ENCODE measurements at places on chromosomes 6 and 20. TPM values are rescaled to one million over a fixed set of nuclear protein-coding genes. Genes with fewer than 3 reads are reported as not detected.

Gene GDAP1L1
- 0.20 TPM for total RNA-seq

Gene TBP
- total RNA-seq: 10.2 TPM

Gene DEF6
- total RNA-seq: 10.9 TPM

Gene LINC00237
- total RNA-seq: not detected

Gene CST1
- not detected for total RNA-seq

DNA sequence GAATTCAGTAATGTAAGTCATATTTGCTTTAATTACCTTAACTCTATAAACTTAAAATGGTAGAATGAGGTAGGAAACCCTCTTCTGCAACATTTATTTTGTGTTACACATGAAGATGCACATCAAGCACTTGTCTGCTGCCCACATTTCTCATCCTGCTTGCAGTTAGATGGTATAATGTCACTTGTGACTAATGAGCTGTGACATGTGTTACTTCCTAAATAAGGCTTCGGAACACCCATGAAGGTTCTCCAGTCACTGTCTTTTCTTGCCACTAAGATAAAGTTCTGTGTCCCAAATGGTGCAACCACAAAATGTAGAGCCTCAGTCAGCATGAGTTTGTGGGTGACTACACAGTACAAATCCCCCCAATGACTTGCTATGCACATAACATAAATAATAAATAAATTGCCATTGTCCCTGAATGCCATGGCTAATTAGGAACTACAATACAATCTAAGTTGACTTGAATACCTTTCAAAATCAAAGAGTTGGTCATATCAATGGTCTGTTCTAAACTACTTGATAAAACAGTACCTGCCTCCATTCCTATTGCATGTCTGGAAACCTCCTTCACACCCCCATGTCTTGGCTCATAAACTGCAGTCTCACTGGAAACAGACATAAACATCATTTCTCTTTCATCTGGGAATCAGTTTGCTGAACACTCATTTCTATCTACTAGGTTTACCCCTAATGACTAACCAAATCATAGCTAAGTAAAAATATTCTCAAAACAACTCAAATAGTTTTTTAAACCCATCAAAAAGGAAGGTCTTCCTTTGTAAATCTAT lies 157.2 kb downstream of the PTPRK start:
- no peak for DNase-seq

DNA sequence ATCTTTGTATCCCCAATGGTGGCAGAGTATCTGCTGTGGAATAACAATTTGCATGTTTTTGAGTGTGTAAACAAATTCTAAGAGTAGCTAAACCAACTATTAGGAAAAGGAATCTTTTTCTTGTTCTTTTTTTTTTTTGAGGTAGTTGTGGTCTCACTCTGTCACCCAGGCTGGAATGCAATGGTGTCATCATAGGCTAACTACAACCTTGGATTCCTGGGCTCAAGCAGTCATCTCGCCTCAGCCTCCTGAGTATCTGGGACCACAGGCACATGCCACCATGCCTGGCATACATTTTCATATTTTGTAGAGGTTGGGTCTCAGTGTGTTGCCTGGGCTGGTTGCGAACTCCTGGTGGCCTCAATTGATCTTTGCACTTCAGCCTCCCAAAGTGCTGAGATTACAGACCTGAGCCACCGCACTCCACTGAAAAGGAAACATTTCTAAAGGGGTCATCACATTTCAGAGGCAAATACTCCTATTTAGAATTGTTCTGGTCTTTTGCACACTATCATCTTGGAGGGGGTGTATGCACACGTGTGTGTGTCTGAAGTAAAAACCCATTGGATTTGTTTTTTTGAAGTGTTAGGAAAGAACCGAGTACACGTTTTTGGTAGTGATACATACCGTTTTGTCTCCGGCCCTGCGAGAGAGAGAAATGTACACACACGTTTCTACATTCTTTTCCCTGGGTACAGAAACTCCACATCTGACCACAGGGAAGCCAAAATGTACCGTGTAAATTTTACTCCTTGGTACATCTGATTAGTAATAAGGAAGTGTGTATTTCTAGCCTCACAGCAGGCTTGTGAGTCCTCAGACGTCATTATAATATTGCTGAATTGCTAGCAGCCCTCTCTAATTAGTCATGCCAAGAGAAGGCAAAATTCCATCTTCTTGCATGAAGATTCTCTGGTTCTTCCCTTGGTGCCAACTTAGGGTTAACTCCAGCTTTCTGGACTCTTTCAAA lies 183.6 kb downstream of the JARID2 start:
- peak; percentile 43 for DNase-seq

DNA sequence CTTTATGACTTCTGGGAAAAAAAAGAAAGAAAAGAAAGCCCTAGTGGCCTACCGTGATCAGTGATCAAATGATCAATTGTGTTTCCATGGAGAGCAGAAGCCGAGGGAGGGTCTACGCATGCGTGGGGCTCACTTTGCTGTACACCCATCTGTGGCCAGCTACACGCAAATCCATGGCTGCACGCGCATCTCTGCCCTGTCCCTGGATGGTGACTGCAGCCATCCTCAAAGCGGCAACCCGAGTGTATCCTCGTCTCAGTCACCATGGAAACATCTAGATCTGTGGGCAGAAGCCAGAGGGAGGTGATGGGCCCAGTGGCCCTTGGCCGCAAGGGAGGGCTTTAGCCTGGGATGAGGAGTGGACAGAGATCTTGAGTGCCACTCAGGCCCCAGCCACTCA lies 785 bp upstream of the ULBP3 start:
- DNase-seq: no peak

DNA sequence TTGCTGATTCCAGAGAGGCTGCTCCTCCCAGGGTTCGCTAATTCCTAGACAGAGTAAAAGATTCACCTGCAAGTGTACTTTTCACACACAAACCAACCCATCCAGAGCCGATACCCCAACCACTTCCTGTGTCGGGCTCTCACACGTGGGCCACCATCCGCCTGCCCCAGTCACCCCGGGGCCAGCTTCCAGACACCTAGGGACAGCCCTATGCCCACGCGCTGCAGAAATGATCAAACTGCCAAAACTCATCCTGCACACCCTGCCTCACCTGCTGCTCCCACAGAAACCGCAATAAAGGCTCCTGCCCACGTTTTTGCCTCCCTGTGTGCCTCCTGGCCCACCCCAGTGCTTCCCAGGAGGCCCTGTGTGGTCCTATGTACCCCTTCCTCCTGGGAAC lies 59.5 kb downstream of the PSMG4 start:
- DNase-seq: no peak

DNA sequence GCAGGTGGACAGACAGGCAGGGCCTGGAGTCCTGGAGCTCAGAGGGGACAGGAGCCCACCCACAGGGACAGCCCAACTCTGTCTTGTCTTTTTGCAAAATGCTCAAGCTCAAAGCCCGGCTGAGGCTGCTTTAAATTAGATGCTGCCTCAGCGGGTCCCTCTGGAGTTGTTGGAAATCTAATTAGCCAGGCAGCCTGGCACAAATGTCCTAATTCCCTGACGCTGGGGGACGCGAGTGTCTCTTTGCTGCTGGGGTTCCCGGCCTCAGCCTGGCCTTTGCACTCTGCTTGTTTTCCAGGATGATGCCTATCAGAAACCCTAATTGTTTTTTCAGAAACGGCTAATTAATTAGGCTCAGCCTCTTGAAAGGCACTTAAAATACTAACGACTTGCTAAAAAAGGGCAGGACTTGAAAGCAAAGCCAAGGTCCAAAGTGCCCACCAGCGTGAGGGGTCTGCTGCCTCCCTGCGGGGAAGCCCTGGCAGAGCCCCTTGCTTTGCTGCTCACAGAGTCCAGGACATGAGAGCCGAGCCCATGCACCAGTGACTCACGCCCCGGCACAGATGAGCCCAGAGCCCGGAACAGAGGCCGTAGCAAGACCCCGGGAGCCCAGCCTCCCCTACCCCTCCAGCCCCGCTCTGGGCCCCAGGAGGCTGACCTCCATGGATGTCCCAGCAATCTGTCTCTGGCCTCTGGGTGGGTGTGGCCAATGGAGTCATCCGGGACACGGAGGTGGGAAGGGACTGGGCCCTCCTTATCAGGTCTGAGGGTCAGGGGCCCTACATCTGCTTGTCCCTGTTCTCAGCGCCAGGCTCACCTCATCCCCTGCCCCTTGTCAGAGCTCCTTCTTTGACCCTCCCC lies 46.0 kb upstream of the BHLHE23 start:
- DNase-seq: no peak

- no peak for DNase-seq
Observed at GRCh38 chr6:148069256-148069655, 273.4 kb upstream of the SASH1 start.

DNA sequence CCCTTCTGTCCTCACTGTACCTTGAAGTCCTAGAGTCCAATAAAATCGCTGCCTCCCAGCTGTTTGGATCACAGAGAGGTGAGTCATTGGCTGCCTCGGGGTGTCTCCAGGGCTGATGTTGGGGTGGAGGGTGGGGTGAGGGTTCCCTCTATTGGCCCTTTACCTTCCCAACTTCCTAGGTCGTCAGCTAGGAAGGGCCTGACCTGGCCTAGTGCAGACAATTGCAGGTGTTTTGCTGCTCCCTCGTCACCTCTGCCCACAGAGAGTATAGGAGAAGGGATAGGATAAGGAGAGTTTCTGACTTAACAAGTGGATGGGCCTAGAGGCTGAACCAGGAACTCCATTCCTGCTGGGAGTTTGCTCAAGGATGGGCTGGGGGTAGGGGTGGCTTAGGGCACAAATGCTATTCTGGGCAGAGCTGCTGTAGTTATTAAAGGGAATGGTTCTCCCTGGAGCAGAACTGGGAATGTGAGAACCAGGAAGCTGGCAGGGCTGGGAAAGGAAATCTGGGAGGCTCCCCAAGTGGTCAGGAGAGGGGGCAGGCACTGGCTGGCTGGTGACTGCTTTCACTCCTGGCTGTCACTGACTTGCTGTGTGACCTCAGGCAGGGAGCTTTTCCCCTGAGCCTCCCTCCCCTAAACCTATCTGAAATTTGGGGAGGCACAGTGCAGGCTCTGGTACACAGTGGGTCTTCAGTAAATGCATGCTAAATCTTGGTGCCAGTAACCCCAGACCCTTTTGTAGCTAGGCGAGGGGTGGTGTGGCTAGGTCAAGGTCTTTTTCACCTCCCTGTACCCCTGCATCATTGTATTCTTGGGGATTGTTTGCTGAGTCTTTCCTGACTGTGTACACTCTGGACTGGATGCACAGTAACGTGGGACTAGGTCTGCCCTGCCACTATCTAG lies 1.5 kb downstream of the TP53INP2 start:
- no peak for DNase-seq

- DNase-seq: no peak
Observed at GRCh38 chr20:24971376-24972101, 21.0 kb downstream of the APMAP start.

GRCh38 chr6:106087548-106088325 lies 1.6 kb downstream of the PRDM1 start:
- no peak for DNase-seq

GRCh38 chr6:113140721-113141120 lies 716.4 kb upstream of the MARCKS start:
- DNase-seq: no peak

DNA sequence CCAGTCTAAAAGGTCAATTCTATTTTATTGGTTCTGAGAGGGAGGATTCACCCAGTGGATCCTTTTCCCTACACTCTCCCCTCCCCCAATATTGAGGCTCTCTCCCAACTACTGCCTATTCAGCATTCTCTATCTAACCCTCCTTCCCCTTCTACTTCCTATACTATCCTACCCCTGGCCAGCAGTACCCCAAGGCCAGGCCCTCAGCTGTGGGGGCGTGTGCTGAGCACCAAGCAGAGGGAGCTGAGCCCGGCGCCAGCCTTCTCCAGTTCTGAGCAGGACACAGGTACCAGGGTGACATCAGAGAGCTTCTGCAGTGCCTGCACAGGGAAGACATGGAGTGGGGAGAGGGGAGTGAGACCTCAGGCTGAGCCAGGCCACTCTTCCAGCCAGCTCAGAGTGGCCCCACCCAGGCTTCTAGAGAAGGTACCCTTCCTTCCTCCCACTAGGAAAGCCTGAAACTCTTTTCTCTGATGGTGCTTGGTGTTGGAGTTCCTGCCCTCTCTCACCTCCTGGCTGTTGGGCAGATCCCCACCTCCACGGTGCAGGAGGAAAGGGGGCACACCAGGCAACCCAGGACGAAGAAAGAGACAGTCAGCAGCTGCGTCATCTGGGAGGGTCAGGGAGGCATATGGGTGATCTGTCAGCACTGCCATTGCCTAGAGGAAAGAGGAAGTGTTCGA lies 1.9 kb downstream of the DDAH2 start:
- no peak for DNase-seq

GRCh38 chr6:88813045-88813444 lies 150.4 kb downstream of the RNGTT start:
- no peak for DNase-seq

DNA sequence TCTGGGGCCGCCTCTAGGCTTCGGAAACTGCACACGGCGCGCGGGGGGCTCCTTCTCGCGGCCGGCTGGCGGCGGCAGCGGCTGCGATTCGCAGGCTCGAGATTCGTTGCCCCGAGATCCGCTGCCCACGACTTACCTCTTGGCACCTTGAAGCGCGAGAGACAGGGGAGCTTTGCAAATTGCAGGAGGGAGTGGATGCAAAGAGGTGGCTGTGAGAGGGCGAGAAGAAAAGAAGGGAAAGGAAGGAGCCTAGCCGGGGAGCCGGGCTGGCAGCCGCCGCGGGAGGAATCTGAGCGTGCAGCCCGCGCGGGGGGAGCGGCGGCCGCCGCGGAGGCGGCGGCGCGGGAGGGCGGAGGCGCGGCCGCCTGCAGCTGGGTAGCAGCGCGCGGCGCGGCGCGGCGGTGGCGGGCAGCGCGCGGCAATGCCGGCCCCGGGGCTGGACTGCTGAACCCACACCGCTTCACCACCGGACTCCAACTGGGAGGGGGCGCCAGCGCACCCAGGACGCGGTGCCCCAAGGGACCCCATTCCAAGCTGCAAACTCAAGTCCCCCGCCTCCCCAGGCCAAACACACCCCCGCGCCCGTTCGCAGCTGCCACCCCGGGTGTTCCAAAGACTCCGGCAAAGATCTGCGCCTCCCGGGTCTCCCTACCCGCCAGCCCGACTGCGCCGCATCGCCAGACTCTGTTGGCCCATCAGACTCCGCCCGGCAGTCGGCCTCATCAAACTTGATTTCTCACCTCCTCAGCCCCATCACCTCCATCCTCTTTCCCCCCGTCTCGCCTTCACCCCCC lies 44.2 kb upstream of the SUPT3H start:
- no peak for DNase-seq

DNA sequence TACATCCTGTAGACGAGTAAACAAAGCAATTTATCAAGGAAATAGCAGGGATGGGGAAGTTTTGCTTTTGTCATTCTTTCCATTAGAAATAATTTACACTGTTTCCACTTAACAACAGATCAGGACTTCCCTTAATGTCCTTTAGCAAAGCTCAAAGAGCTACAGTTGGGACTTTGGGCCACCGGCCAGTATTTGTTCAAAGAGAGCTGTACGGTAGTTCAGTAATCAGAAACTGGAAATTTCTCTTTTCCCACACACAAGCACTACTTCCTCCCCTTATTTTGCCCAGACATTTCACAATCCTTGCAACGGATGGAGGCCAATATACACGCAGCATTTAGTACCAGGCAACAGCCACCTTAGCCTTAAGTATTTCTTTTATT lies 12.1 kb upstream of the HINT3 start:
- peak; percentile 36 for DNase-seq
